ENCODE measurements at places on chromosomes 3 and 15.

GRCh38 chr3:168885028-168885427 is 778.5 kb downstream of the MECOM start:
- peak; percentile 92 for DNase-seq

DNA sequence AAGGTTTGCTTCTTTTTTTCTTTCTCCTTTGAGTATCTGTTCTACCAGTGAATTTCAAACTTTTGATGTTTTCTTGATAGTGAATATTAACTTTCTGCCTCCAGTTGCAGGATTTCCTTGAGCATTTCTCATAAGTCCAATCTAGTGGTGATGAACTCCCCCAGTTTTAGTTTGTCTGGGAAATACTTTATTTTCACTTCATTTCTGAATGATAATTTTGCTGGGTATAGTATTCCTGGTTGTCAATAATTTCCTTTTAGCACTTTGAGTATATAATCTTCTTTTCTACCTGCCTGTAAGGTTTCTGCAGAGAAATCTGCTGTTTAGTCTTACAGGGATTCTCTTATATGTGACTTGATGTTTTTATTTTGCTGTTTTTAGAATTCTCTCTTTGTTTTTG is 21.0 kb downstream of the TPRG1 start:
- DNase-seq: no peak

- no peak for DNase-seq
These were observed 506.3 kb upstream of the GRM7 start for GRCh38 chr3:6354653-6355052.

DNA sequence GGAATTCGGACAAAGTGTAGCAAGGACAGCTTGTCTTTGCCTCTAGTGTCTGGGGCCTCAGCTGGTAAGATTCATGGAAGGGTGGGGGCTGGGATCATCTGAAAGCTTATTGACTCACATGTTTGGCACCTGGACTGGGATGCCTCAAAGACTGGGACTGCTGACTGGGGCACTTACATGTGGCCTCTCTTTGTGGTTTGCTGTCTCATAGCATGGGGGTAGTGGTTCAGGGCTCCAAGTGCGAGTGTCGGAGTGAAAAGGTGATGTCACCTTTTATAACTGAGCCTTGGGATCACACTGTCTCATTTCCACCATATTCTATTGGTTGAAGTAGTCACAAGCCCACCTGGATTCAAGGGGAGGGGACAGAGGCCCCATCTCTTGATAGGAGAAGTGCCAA is 6.8 kb downstream of the MFSD1 start:
- peak; percentile 71 for DNase-seq

- DNase-seq: no peak
These were observed 135.4 kb downstream of the FBLN2 start for GRCh38 chr3:13684350-13684749.

GRCh38 chr15:58070801-58071418 is 5.4 kb upstream of the ALDH1A2 start:
- DNase-seq: peak; percentile 63

DNA sequence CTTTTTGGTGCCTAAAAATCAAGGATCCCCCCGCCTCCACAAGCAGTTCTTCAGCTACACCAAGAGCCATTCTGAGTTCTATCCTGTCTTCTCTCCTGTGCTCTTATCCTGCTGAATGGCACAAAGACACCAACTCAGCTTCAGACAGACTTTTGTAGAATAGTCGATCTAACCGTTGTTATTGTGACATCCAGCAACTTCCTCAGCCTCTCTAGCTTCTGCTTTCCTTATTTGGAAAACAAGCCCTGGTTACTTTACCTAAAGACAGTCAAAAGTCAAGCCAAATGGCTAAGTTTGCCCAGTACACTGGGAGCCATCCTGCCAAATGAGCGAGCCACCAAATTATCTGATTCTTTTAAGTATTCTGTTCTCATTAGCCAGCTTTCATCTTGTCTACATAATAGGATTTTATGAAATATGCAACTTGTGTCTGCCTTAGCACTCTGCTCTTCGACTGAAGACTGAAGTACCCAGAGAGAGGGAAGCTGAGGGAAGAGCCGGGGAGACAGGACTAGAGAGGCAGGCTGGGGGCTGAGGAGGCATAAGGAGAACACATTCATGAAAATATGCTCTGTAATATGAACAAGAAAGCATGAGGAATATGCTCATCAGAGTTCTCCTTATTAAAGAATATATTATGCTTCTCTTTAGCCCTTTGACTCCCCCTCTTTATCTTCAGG is 35.1 kb downstream of the LYZL4 start:
- no peak for DNase-seq

GRCh38 chr3:101950985-101951733 is 101.8 kb downstream of the NFKBIZ start:
- DNase-seq: no peak

DNA sequence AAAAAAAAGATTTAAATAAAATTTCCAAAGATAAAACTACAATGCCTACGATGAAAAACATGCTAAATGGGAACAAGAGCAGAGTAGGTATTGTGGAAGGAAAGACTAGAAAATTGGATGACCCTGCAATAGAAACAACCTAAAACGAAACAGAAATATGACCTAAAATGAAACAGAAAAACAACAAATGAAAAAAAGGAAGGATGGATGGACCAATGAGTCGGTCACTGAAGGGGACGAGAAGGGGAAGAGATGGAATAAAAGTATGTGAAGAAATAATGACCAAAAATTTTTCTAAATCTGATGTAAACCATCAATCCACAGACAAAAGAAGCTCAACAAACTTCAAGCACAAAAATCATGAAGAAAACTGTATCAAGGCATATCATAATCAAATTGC is 44.8 kb downstream of the TBC1D2B start:
- DNase-seq: no peak

- DNase-seq: no peak
These were observed 322.6 kb downstream of the THSD4 start for GRCh38 chr15:71437919-71438318.

DNA sequence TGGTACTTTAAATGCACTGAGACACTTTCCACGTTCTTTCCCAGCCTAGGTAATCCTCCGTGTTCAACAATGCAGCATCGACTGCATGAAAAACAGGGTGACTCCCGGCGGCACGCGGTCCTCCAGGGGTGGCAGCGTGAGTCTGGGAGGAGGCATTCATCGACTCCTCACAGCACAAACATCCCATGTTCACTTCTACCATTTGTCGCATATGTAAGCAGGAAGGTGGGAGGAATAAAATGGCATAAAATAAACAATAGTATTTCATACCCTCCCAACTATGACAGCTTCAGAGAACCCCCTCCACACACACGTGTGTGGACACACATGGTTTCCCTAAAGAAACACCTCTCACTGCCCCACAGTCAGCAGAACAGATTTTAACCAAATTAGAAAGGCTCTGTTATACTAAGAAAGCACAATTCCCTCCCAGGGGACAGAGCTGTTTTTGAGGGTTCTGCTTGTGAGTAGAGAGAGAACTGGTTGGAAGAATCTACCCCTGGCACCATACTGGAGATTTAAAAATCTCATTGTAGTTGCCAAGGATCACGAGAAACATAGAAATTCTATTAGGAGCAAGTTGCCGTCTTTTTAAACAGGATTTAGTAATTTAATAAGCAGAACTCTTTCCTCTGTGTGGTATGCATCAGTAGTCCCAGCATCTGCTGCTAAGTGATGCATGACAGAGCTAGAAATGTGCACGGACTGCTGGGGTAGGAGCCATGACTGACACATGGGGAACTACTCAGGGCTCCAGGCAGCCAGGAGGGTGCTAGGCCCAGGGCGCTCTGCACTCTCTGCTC is 6.0 kb downstream of the FAM43A start:
- no peak for DNase-seq

GRCh38 chr15:57747206-57747896 is 40.8 kb downstream of the POLR2M start:
- DNase-seq: no peak

DNA sequence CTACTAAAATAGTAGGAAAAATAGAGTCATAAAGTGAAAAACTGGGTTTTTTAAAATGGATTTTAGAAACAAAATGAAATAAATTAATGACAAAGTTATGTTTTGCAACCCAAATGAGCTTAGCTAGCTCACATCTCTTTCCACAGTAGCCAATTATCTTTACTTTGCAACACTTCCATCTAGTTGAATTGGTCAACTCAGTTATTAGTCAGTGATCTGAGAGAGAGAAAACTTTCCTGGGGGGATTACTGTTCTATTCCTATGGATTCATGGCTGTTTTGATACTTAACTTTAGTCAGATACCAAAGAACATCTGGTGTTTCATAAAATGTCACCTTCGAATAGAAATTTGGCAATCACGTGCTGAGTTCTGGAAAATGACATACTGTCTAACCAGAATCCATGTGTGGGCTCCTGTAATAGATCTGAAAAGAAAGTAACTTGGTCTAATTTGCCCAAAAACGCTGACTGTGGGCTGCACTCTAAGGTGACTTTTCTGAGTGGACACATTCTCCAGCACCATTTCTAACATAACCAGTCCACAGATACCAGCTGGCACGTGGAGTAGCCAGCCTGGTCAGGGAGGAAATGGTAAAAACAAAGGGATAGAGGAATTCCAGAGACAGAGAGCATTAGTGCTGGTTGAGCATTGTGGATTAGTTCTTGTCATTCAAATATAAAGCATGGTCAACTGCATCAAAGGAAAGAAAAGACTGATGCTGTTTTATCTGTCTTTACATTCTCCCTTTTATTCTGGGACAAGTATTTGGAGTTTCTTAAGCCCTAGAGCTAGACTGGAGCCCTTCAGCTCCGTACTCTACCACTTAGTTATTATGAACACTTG is 45.2 kb upstream of the CCDC80 start:
- no peak for DNase-seq

DNA sequence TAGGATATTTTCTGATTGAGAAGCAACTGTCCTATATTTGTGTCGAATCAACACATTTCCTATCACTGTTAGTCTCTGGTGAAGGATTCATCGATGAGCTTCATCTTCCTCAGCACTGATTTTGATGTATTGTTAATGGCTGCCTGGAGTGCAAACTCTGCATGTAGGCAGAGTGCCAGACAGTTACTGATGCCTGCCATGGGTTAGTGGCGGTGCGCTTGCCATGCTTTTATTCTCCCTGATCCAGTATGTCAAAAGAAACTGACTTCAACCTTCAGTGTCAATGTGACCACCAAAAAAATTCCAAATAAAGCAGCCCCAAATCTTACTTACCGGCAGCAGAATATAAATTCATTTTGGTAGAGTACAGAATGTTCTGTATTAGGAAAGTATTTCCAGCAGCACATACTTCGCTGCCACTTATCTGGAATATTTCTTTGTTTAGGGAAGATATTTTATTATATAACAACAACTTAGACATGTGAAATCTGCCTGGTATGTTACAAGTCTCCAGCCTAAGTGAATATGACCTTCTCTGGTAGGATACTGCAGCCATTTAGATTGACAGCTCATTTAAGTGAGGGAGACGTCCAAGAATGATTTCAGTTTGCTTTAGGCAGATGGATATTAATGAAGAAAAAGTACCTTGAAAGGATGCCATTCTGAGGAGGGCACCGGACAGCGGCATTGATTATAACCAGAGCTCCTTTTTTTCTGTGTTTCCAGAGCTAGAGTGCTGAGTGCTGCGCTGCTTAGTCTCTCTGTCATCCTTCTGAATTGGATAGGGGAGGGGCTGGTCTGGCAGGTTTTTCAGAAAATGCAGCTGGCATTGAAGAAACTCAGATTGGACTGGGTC is 59.9 kb downstream of the ARHGEF26 start:
- DNase-seq: no peak
